ENCODE measurements at places on chromosomes 1 and 21.

GRCh38 chr1:117871013-117871412 is 58.4 kb downstream of the GDAP2 start:
- DNase-seq = no peak

- no peak for DNase-seq
These were observed 519.2 kb upstream of the ZP4 start for GRCh38 chr1:238409932-238410331.

DNA sequence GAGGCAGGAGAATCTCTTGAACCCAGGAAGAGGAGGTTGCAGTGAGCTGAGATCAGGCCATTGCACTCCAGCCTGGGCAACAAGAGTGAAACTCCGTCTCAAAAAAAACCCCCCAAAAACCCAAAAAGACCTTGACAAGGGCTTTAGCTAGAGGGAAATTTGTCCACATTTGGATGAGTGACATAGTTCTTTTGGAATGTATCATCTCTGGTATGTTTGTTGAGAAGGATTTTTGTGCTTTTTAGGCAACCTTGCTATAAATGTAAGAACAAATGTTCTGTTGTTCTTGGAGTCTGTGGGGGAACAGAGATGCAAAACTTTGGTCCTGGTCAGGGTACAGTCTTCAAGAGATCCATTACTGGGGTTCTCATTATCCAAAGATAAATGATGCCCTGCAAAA is 28.9 kb downstream of the INAVA start:
- DNase-seq = no peak

DNA sequence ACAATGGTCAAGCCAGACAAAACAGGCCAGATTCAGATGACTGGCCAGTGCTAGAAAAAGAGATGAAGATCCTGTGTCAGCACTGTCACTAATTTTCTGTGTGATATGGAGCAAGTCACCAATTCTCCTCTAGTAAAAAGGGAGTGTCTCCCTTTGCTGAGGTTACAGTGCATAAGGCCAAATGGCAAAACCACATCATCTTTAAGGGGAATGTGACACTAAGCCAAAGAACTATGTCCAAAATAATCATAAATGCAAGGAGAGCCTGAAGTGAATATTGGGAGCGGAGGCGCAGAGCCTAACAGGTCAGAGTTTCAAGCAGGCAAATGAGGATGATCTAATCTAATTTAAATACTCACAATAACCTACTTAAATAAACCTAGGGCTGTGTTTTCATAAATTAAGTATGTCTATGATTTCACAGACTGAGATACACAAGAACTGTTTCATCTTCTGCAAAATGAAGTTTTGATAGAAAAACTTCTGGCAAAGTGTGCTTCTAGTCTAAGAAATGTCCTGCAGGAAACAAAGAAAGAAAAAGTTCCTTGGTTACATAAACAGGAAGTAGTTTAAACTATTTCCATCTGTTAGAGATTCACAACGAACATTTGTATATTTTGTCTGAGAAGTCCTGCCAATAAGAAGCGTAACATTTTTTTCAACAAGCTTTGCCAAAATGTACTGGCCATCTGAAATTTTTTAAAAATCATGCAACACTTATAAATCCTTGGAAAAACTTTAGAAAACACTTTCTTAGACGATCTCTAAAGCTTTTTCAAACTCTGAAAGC is 290.2 kb downstream of the LRRC40 start:
- no peak for DNase-seq

GRCh38 chr1:81237473-81238089 is 563.2 kb upstream of the ADGRL2 start:
- no peak for DNase-seq

DNA sequence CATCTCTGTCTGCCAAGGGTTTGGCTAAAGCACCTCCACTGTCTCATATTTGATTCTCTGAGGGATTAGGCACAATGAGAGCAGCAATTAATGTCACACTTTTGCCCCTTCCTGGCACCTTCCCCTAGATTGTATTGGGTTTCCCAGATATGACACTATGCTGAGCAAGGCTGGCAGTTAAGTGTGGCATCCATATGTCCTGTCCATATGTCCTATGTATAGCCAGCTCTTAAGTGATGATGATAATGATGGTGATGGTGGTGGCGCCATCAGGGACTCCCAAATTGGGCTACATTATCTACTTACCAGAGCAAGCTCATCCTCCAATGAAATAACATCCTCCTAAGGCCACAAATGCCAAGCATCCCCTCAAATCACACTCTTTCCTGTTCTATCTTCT is 13.5 kb upstream of the LORICRIN start:
- DNase-seq = no peak

DNA sequence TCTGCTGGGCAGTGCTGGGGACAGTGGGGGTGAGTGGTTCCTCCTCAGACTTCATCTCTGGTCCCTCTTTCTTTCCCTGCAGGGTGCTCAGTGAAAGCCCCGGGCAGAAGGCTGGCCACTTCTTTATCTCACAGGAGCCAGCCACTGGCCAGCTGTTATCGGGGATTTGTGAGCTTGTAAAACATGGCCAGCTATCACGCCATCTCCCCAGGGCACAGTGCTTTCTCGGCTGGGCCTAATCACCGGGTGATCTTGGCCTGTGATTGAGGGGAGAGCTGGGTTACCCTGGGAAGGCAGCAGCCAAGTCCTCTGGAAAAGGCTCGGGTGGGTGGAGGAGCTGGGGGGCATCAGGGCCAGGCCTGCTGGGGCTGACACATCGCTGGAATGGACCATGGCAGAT is 83.0 kb downstream of the IGSF21 start:
- DNase-seq = no peak

DNA sequence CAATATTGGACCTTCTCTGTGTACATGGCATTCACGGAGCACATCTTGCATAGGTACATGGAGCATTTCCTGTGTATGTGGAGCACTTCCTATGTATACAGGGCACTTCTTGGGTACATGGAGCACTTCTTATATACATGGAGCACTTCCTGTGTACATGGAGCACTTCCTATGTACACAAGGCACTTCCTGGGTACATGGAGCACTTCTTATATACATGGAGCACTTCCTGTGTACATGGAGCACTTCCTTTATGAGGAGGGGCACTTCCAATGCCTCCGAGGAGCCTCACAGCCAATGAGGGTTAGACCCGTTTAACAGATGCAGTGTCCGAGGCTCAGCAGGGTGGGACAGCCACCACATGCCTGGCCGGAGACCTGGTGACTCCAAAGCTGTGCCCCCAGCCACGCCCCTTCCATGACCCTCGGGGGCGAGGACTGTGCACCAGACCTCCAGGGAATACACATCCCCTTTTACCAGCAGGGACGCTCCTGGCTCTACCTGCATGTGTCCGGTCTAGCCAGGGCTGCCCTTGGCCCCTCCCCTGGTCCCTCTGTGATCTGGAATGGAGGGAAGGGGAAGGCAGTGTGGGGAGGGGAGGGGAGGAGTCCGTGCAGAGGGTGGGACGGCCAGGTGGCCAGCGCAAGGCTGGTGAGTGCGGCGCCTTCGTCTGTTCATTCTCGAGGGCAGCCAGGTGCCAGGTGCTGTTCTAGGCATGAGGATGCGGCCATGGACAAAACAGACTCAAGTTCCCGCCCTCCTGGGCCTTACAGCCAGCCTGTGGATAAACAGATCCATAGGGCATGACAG is 195.1 kb upstream of the TMEM51 start:
- no peak for DNase-seq

GRCh38 chr21:25638660-25639550 is at the start of gene JAM2:
Gene JAM2, plus strand, starts transcription at chr21:25639258. Its CDS starts 564 bp downstream, at chr21:25639822.
- DNase-seq = no peak

- no peak for DNase-seq
These were observed 7.5 kb upstream of the ZNF436 start for GRCh38 chr1:23376890-23377811.

DNA sequence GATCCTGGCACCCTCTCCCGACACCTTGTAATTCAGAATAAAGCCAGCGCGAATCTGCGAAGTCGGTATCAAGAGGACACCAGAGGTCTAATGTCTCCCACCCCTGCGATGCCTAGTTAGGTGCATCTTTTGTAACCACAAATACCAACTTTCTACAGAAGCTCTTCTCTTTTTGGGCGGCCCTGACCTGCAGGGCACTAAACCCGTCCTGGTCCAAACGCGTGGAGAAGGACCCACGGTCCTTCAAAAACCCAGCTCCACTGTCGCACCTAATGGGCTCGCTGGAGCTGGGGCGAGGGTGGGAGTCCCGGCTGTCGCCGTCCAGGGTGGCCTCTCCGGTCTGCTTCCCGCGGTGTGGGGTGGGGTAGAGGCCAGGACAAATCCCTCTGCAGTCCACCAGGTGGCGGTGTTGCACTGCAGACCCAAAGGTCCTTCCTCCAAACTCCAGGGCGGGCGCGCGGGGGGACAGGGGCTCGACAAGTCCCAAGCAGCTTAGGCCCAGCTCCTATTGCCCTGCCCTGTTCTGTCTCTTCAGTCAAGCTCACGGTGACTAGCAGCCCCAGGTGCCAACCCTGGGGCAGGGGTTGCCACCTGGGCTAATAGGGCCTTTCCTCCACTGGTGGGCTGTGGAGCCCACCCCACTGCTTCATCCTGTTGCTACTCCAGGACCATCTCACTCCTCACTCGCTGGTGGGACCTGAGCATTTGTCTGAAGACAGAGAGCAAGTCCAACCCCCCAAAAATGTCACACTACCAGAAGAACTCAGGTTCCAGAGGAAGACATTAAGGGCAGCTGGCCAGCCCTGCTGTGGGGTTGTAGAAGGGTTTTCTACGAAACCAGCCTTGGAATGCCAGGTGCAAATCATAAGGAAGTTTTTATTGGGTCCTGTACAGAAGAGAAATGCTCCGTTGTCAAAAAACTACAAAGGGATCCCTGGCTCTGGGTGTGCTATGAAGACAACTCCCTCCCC is 2.8 kb downstream of the HES3 start:
- peak; percentile 26 for DNase-seq

Data from NCI-H748 treated with DMSO at 0.1 percent for 48 hours (cell line).